ENCODE measurements at places on chromosomes 2 and 18.

DNA sequence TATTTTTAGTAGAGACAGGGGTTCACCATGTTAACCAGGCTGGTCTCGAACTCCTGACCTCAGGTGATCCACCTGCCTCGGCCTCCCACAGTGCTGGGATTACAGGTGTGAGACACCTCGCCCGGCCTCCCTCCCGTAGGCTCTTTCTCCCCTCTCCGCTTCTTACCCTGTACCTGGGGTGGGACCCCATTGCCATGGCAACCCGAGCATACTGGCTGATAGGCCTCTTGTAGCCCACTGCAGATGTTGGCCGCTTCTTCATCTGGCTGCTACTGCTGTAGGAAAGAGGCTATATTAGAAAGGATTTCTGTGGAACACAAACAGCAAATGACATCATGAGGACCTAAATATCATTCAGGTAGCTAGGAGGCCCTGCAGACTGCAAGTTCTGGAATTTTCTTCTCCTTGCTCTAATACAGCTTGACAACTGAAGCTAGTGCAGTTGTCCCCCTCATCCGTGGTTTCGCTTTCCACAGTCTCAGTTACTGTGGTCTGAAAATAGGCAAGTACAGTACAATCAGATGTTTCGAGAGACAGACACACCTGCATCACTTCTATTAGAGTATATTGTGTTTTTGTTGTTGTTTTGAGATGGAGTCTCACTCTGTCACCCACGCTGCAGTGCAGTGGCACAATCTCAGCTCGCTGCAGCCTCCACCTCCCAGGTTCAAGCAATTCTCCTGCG, 51.6 kb upstream of the ASXL2 start:
- DNase-seq, result no peak

- DNase-seq, result no peak
Measured at GRCh38 chr2:109452318-109453305, 161.2 kb downstream of the SEPTIN10 start.

- no peak for DNase-seq
Measured at GRCh38 chr2:152396051-152396511, 61.1 kb downstream of the FMNL2 start.

DNA sequence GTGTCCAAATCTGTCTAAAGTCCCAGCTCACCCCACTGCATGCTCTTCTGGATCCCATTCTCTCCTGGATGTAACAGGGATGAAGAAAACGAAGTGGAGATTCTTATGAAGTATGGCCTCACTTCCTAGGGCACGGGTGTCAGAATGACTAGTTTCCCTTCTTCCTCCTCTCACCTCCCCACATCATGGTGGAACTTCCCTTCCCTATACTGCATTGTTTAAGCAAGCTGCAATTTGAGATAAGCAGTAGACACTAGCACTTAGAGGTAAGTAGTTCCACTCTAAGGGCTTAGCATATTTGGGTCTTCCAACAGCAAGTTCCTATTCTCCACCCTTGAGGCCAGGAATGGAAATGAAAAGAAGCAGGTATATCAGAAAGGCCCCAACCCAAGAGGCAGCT, 29.7 kb downstream of the SLC4A5 start:
- DNase-seq, result no peak

DNA sequence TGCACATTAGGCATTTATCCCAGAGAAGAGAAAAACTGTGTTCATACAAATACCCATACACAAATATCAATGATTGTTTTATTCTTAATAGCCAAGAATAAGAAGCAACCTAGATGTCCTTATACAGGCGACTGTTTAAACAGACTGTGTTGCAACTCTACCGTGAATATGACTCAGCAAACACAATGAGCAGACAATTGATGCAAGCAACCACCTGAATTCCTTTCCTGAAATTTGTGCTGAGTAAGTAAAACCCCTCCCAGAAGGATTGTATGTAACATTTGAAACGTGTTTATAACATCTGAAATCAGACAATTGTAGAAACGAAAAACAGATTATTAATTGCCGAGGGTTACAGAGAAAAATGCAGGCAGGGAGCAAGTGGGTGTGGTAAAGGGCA, 621.9 kb upstream of the SOX11 start:
- peak; percentile 80 for DNase-seq

- no peak for DNase-seq
Measured at GRCh38 chr2:98050070-98050469, 36.9 kb upstream of the VWA3B start.

Data from NCI-H510A treated with DMSO at 0.1 percent for 48 hours (cell line).